NCI-H1694 treated with DMSO at 0.1 percent for 48 hours (cell line): ENCODE measurements at places on chromosomes 11 and 22.

- no peak for DNase-seq
Observed at GRCh38 chr22:46039535-46039934, 62.6 kb upstream of the WNT7B start.

GRCh38 chr11:17423533-17424310 is 35.3 kb upstream of the KCNJ11 start:
- DNase-seq: no peak

DNA sequence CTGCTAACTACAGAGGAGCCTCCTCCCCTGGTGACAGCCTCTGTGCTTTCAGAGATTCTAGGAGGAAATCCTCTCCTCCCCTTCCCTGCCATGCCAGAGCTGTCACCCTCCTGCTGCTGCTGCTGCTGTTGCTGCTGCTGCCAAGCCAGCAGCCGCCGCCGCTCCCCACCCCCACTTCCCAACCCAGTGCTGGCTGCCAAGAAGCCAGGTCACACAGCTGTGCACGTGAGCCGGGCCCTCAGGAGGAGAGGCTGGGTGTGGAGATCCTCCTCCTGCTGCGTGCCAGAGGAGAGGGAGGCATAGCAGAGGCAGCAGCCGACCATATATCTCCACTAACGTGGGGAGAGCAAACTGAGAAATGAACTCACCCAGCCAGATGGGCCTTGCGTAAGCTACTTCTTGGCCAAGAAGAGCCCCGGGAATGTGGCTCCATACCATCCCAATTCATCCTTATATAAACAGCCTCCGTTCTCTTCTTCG is 12.4 kb downstream of the CRY2 start:
- peak; percentile 65 for DNase-seq

DNA sequence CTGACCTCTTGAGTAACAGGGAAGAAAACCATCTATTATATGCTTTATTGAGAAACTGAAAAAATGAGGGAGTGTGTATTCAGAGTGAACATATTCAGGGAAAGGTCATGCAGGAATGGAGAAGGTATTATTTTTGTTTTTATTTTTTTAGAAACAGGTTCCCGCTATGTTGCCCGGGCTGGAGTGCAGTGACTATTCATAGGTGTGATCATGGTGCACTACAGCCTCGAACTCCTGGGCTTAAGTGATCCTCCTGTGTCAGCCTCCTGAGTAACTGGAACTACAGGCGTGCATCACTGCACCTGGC is 8.7 kb upstream of the RCE1 start:
- no peak for DNase-seq

DNA sequence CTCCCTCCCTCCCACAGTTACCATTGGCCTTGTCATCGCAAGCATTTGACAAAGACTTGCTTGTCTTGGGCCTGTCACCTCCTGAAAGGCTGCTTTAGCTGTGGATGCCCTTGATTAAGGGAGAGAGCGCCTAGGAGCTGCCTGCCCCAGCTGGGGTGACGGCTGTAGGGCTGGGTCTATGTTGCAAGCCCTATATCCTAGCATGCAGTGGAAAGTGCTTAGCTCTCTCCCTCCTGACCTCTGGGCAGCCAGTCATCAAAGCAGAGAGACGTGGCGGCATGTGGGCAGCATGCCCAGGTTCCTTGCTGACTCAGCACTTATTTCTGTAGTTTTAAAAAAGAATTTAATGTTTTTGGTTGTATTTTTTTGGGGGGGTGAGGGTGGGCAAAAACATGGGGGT is 75.9 kb downstream of the BARX2 start:
- DNase-seq: no peak

DNA sequence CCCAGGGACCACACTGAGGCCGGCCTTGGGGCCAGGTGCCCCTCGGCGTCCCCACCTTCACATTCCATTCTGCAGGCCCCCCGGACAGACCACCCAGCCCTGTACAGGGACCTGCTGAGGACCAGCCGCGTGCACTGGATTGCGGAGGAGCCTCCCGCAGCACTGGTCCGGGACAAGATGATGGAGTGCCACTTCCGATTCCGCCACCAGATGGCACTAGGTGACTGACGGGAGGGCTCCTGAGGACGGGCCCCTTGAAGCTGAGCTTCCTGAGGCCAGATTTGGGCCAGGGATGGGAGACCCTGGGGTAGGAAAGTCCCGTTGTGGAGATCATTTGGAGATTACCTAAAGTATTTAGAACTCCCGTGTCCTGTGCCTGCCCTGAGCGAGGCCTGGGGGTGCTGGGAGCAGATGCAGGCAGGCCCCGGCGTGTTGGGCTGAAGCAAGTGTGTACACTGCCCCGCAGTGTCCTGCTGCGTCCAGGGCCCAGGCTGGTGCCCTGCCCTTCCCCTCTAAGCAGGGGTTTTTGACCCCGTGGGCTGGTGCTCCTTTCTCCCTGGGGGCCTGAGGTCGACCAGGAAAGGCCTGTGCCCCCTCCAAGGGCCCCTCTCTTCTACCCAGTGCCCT is 20.0 kb downstream of the TRMU start:
- DNase-seq: peak; percentile 64

DNA sequence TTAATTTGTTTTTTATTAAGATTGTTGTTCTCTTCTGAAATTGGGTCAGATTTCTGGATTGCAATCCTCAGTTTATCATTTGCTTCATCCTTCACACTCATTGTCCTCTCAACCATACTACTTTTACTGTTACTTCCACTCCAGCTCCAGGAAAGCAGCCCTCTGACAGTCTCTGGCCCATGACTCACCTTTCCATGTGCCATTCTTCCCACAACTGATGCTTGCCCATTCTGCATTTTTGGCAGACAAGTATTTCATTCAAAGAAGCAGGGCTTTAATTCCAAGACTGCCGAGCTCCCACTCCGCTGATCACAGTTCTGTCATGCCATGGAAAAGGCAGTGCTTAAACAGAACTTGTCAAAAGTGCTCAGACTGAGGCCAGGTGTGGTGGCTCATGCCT is 139.2 kb downstream of the WNT11 start:
- no peak for DNase-seq

GRCh38 chr11:66864924-66865697 is 8.2 kb downstream of the LRFN4 start:
- no peak for DNase-seq

GRCh38 chr22:12601870-12602779 is 2925.9 kb upstream of the OR11H1 start:
- DNase-seq: no peak

DNA sequence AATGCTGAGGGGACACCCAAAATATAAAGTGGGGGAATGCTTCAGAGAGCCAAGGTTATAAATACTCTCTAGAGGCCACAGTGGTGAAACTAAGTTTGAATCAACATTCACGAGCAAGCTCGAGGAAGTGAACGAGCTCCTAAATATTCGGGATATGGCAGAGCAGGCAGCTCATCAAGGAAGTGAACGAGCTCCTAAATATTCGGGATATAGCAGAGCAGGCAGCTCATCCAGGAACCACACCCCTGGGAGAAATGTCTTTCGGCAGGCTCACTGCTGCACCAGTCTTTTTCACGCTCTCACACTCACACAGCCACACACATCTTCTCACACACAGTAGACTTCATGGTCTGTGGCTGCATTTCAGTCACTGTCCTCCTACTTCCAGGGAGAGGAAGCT is 787.5 kb downstream of the OPCML start:
- no peak for DNase-seq

- no peak for DNase-seq
Observed at GRCh38 chr22:35299217-35299672, 449 bp upstream of the TOM1 start.

DNA sequence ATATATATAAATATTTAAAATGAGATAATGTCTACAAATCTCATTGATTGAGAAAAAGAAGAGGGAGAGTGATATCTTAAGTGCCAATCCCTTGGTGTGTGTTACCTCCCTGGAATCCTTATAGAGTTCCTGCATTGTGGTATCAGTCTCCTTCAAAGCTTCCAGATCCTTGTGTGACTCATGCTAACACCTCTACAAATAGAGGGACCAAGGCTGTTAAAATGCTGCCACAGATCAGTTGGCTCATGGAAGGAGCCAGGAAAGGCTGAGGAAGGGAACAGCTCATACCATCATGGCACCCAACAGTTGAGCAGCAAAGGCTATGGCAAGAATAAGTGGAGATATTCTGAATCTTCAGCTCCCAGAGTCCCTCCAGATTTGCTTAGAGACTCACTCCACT is 163.6 kb upstream of the ISX start:
- no peak for DNase-seq

GRCh38 chr22:43060183-43060582 is 29.0 kb downstream of the TTLL1 start:
- DNase-seq: peak; percentile 20

DNA sequence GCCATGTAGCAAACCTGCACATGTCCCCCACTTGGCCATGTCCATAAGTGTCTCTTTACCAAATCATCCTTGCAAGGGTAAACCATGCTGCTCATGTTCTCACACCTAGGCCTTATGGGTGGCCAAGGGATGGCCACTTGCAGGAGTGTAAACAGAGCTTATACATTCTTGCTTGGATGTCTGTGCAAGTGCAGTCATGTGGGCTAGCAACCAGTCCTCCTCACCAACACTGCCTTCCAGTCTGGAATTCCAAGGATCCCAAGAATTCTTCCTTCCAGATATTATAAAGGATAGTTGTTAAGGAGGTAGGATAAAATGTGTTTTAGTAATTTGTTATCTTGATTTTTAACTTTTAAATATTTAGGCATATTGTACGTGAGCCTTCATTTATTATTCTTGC is 47.8 kb upstream of the OR5P2 start:
- DNase-seq: no peak

- DNase-seq: no peak
Observed at GRCh38 chr11:106939157-106939556, 79.1 kb downstream of the GUCY1A2 start.

GRCh38 chr22:20383538-20383937 is 10.4 kb upstream of the ZNF74 start:
- DNase-seq: no peak
